Activated CD8-positive, alpha-beta memory T cell treated with anti-CD3 and anti-CD28 coated beads, Interleukin-2, amount 50 U/mL, for 4 hours (primary cell): ENCODE measurements at places on chromosomes 16 and 17.

DNA sequence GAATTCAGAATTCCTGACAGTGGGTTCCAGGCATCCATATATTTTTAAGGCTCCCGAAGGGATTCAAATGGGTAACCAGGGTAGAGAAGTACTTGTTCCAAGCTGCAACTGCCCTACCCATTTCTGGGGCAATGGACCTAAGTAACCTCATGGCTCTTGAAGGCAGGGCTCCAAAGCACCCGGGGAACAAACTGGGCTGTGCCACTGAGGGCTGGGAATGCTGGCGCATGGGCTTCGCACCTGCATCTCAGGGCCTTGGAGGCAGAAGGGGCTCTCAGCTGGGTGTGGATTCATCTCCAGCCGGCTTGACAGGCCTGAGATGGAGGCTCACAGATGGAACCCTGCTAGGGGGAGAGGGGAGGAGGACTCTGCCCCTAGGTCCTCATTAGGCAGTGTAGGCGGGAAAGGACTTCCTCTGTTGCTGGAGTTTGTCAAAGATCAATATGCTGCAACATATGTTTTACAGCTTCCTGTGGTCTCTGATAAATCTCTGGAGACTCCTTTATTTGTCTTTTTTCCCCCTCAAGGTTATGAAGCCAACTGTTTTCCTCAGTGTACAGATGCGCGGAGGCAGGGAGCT is 232.3 kb upstream of the NLRP1 start:
- DNase-seq, result no peak

- DNase-seq, result no peak
Measured at GRCh38 chr17:44216694-44217093, 2.8 kb downstream of the UBTF start.

- DNase-seq, result peak; percentile 54
Measured at GRCh38 chr16:74774223-74775139, at the start of gene FA2H. Gene FA2H (minus strand): TSS chr16:74774820. CDS start chr16:74774755, 65 bp downstream.

DNA sequence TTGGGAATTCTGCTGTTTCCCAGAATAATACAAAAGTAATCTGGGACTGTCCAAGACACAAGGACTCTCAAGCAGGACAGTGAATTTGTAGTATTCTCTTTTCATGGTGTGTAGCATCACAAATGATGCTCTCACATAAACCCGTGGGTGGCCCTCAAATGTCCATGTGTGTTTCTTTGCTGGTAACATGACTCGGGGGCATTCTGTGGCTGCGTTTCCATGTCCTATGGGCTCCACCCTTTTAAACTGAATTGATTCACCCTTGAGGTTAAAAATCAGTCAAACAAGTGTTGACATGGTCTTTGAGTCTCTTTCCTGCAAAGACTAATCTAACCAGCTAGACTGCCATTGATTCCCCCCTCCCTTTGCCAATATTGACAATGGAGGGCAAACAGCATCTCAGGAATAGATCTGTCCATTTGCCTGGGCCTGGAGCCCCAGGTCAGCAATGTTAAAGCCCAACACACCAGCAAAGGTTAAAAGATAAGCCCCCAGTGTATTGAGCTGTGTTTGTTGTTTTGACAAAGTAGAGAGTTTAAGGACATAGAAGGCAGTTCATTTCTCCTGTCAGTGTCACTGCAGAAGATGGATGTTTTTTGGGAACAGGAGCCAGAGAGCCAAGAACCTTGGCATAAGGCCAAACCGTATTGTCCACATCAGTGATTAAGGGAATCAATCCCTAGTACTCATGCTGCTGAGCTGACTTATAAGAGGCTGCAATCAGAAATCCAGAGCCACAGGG is 117.1 kb upstream of the COX10 start:
- no peak for DNase-seq

DNA sequence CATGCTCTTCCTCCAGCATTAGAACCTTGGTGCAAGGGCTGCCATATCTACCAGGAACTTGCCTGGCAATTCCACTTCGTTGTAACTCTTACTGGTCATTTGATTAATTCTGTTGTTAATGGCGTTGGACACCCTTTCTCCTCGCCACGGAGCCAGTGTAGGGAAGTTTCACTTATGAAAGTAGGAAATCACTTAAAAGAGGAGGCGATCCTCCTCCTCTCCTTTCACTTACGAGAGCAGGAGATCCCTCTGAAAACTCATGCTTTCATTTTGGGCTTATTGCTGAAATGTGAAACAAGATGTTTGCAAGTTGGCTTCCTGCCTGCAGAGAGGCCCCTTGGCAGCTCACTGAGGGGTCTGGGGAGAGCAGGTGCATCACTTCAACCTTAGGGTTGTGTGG is 226.0 kb downstream of the SNX29 start:
- no peak for DNase-seq

GRCh38 chr17:76527430-76528111 is 9.9 kb downstream of the CYGB start:
- DNase-seq, result peak; percentile 46

DNA sequence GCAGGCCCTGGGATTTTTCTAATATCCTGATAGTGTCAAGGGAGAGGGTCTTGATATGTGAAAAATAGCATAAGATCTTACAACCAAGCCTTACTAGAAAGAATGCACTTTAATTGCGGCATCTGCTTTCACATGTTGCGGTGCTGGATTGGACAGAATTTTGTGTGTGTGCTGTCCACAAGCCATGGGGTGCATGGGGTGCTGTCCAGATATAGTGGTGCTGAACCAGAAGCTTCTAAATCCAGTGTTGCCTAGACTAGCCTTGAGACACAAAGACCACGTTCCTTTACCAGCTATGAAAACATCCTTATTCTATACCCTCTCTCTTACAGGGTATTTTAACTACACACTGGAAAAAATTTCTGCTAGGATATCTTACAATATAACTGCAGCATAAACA is 244.0 kb downstream of the TMEM114 start:
- no peak for DNase-seq

- no peak for DNase-seq
Measured at GRCh38 chr17:82780195-82780594, 28.3 kb downstream of the TBCD start.

DNA sequence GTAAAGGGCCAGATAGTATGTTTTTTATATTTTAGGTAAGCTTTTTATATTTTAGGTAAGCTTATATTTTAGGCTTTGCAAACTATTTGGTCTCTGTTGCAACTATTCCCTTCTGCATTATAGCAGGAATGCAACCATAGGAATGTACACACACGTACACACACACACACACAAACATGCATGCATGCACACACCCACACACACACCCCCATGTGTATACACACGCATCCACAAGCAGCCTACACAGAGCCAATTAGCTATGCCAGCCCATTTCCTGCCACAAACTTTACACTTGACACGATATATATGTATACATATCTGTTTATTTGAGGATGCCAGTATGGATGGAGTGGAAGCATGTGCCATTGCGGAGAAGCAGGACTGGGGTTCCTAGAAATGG is 7.5 kb upstream of the TRPV3 start:
- no peak for DNase-seq

GRCh38 chr16:31365131-31365865 is 10.3 kb downstream of the ITGAX start:
- no peak for DNase-seq

- no peak for DNase-seq
Measured at GRCh38 chr17:7654832-7655540, 4.3 kb downstream of the ATP1B2 start.

- DNase-seq, result no peak
Measured at GRCh38 chr16:81647527-81647926, 131.6 kb upstream of the PLCG2 start.

DNA sequence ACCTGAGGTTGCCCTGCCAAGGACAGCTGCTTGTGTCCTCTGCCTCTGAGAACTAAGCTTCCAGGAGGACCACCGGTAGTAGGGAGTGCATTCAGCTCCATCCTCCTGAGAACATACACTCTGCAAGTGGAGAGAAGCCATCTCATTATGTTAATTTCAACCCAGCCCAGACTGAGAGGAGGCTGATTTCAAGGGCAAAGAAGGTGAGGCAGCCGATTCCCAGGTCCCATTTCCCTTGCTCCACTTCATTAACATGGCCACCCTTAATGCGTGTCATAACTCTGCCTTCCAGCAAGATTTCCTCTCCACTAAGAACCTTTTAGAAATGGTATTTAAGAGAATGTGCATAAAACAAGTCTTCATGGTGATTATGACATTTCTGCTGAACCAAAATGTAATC is 72.5 kb downstream of the CDH13 start:
- no peak for DNase-seq

GRCh38 chr17:74935585-74936469 is at the start of gene OTOP3:
Gene OTOP3 (plus strand): TSS chr17:74935898. CDS start chr17:74935922, 24 bp downstream.
- no peak for DNase-seq

DNA sequence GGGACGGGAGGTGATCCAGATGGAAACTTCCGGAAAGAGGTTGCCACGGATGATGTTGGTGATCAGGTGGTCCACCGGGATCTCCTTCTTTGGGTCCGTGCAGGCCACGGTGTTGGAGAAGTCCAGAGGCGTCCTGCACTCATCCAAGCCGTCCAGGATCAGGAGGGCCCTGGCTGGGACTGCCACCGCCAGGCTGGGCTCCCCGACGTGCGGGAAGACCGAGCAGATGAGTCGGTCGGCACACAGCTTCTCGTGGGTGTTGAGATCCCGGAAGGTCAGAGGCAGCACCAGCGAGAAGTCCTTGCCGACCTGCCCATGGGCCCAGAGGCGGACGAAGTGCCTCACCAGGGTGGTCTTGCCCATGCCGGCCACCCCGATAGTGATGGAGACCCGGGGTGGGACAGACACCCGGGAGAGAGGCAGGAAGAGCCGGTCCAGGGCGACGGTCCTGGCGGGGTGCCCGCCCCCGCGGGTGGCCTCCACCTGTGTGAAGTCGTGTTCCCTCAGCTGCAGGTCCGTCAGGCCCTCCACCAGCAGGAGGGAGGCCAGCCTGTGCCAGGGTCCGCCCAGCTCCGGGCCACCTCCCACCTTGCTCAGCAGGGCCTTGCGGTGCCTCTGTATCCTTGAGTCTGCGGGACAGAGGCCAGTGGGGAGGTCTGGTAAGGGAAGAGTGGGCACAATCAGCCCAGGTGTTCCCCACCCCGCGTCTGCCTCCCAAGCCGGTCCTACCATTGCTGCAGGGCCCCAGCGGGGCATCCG is 12.9 kb downstream of the NLRC3 start:
- no peak for DNase-seq

GRCh38 chr17:51120739-51121619 is at the start of gene SPAG9:
Gene SPAG9 (minus strand): TSS chr17:51120868. CDS start chr17:51120656, 212 bp downstream.
- DNase-seq, result peak; percentile 87

GRCh38 chr16:29994600-29995323 is 655 bp downstream of the HIRIP3 start:
- DNase-seq, result peak; percentile 67

DNA sequence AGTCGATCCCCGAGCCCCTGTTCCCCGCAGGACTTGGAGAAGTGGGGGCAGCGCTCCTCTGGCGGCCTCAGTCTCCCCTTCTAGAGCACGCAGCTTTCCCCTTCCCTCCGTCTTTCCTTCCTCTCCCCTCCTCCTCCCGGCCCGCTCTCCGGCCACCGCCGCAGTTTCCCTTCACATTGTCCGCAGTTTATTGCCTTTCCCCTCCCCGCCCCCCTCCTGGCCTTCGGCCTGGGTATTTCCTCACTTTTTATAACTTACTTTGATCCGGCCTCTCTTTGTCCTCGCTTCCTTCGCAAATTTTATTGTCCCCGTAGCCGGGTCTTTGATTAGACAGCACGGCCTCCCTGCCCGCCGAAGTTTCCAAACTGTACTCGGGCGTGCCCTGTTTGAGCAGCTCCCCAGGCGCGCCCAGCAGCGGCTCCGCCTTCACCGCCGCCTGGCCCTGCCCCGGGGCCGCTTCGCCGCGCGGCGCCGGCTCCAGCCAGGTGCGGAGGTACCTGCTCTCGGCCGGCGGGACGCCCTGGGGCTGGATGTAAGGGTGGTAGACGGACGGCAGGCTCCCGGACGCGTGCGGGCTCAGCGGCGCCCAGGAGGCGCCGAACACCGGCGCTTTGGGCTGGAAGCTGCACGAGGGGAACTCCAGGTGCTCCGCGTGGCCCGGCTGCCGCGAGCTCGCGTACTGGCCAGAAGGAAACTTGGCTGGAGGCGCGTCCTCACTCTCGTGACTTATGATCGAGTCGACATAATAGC is 488 bp downstream of the HOXB9 start:
- DNase-seq, result peak; percentile 52

GRCh38 chr17:75891022-75891604 is 5.6 kb downstream of the TRIM65 start:
- no peak for DNase-seq

DNA sequence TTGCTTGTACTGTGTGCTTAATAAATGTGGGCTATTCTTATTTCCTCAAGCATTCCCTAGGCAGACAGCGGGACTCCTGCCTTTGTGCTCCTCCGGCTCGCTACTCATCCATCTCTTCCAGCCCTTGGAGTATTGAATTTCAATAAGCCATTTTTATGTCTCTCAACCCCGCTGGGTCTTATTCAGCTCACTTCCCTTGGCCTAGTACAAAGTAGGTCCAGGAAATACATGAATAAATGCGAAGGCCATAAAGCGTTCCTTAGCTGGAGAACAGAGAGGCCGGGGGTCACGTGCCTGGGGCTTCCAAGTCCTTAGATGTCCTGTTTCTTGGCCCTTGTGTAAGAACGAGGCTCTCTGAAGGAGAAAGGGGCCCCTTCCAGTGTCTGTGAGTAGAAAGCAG is 236.7 kb upstream of the ASIC2 start:
- no peak for DNase-seq

GRCh38 chr16:55393991-55394390 is 70.0 kb downstream of the IRX6 start:
- no peak for DNase-seq

- no peak for DNase-seq
Measured at GRCh38 chr17:57379237-57379894, 123.0 kb downstream of the MSI2 start.

DNA sequence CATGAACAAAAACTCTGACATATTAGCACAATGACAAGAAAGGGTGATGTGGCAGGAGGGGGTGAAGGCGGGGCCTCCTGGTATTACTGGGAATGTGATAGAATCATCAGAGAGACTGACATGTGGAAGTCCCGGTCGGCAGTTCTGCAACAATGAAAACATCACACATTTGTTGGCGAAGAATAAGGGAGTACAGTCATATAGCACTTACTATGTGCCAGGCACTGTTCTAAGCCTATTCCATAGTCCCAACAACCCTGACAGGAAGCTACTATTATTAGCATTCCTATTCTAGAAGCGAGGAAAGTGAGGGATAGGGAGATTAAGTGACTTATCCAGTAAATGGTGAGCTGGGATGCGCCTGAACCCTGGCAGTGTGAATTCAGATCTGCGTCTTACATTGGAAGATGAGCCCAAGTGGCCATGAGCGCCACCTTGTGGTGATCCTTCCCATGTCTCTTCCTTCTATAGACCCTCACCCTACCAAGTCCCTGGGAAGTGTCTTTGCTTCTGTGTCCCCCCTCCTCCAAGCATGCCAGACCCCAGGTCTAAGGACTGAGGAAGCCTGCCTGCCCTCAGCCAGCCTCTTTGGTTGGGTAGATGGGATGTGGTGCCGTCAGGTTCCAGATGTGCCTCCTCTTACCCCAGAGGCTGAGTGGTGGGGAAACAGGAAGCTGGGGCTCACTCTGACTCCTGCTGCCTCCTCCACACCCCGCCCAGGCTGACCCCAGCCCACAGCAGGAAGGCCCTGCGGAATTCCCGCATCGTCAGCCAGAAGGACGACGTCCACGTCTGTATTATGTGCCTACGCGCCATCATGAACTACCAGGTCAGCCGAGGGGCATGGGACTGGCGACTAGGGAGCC is 14.0 kb downstream of the FMNL1 start:
- DNase-seq, result peak; percentile 84

- no peak for DNase-seq
Measured at GRCh38 chr16:27304881-27305745, 8.7 kb upstream of the IL4R start.

- no peak for DNase-seq
Measured at GRCh38 chr17:67830440-67830839, 5.1 kb downstream of the BPTF start.
